ENCODE measurements at places on chromosomes 1 and 21.

GRCh38 chr1:97270508-97271307 is 549.1 kb downstream of the PTBP2 start:
- DNase-seq = no peak

DNA sequence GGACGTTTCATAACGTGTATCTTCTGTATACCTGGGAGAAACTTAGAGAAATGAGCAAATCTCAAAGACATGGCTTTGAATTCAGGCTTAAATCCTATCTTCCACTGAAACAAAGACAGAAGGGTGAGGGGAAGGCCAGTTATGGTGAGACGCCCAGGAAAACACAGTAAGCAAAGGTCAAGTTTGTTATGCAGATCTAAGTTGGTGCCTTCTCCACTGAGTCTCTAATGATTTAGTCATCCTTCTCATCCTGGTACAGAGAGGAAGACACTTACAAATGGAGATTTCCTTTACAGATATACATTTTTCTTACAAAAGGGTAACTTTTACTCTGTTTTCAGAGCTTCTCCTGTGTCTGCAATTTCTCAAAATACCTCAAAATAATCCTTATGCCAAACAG is 64.4 kb downstream of the MAP3K7CL start:
- no peak for DNase-seq

DNA sequence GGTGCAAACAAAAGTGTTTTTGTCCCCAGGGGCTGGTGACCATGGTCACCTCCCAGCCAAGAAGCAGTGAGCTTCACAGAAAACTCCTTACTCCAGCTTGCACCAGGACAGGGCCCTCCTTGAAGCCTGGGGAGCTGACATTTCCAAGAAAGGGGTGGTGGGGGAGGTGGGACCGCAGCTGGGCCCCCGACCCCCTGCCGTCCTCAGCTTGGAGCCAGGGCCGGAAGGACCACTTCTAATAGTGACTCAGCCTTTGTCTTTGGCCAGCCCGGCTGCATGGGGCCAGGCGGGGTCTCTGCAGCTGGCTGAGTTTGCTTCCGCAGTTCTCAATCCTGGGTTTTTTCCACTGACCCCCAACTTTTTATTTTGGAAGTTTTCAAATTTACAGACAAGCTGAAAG is 136.5 kb upstream of the POU3F1 start:
- DNase-seq = no peak

DNA sequence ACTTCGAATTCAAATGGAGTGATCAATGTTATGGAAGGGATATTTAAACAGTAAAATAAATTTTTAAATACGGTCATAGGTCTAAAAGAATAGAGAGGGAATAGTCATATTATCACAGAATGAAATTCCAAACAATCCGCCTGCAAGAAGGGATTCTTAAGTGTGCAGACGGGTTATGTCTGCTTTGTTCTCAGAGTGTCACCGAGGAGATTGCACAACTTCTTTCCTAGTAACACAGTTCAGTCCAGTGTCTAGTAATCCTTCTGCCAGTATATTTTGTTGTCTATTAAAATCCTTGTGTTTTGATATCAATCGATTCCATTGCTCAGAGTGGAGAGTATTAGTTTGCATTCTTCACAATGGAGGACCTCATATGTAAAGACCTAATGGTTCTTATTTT is 48.4 kb downstream of the LRRC53 start:
- DNase-seq = no peak

DNA sequence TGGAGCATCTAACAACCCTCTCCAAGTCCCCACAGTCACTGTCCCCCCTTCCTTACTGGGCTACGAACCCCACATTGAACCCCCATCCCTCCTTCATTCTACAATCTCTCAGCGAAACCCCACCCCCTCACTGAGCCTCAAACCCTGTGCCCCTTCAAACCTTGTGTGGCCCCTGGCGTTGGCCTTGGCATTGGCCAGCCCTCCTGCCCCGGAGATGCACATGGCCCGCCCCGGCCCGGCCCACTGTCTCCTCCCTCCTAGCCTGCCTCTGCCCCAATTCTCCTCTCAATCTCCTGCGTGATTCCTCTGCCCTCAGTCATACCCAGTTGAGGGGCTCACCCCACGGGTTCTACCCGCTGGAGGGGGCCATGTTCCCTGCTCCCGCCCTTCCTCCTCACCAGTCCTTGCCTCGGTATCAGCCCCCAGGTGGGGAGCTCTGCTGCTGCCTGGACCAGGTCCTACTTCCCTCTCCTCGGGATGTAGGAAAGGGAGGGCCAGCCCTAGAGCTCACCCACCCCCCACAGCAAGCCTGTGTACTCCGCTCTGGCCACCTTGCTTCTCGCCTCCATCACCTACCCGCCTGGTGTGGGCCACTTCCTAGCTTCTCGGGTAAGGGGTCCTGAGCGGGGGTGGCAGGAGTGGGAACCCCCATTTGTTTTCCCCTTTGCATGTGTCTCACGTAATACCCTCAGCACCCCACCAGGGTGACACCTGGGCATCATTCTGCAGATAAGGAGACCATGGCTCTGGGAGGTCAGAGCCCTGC is 6.6 kb downstream of the CLCNKA start:
- DNase-seq = no peak

DNA sequence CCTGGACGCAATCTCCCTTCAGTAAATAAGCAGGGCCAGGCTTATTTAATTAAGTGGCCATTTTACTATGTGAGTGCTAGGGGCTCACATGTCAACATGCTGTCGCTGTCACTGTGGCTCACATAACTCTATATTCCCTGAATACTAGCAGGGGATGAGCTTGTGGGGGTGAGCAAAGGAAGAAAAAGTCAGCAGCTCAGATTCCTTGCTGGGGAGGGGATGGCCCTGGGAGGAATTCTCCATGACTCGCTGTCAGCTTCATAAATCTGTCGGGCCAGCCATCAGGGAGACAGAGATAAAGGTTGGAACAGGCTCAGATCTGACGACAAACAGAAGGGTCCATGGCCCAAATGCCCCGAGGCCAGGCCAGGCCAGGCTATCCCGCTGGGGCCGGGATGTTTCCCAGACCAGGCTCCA is 26.0 kb upstream of the PLEKHG5 start:
- no peak for DNase-seq

GRCh38 chr1:197183195-197183748 is 36.8 kb upstream of the ASPM start:
- no peak for DNase-seq

- DNase-seq = no peak
These were observed 11.4 kb downstream of the EDEM3 start for GRCh38 chr1:184743062-184743756.

DNA sequence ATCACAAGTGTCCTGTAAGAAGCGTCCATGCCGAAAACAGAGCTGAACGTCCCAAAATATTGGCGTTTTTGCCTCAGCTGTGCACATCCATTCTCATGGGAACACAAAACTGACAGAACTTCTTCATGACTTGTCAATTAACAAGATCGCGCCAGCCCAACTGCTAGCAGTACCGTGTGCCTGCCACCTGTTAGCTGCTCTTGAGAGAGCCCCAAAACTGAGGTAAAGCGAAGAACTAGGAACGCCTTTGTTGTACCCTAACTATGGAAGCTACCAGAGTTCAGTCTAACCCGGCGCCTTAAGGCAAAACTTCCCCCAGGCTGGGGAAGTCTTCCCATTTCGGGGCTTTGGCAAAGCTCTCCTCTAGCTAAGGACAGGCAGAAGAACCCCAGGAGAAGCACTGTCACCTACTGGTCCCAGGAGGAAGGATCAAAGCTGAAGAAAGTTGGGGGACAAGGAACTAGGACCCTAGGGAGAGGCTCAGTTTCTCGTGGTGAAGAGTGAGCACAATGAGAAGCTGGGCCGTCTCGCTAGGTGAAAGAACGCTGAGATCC is 719 bp downstream of the EYA3 start:
- peak; percentile 25 for DNase-seq

DNA sequence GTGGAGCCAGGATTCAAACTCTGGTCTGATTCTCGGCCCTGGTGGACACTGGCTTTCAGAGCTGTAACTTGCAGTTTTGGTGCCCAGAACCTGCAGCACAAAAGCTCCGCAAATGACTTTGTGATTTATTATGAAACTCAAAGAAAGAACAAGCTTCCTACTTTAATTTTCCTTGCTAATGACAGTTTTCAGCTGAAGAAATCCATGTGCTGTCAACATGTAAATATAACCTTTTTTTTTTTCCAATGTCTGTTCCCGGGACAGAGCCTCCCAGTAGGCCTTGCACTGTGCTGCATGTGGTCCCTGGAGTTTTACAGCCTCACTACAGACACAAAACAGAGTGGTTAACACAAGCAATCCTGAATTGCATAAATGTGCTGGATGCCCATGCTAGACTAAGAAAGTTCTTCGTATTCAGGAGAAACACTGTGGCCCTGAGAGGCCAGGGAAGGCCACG is 62.3 kb upstream of the ANGPTL1 start:
- DNase-seq = no peak

- DNase-seq = no peak
These were observed 763.1 kb downstream of the USP25 start for GRCh38 chr21:16492892-16493291.

- no peak for DNase-seq
These were observed 119.7 kb downstream of the LYPLAL1 start for GRCh38 chr1:219293410-219293809.

Measured in activated T-cell treated with anti-CD3 and anti-CD28 coated beads, Interleukin-2, amount 50 U/mL, for 1 hour (primary cell).